ENCODE measurements at places on chromosomes 4 and X.
A peak's percentile ranks its signal among the peaks of the same experiment; 100 is the strongest.

DNA sequence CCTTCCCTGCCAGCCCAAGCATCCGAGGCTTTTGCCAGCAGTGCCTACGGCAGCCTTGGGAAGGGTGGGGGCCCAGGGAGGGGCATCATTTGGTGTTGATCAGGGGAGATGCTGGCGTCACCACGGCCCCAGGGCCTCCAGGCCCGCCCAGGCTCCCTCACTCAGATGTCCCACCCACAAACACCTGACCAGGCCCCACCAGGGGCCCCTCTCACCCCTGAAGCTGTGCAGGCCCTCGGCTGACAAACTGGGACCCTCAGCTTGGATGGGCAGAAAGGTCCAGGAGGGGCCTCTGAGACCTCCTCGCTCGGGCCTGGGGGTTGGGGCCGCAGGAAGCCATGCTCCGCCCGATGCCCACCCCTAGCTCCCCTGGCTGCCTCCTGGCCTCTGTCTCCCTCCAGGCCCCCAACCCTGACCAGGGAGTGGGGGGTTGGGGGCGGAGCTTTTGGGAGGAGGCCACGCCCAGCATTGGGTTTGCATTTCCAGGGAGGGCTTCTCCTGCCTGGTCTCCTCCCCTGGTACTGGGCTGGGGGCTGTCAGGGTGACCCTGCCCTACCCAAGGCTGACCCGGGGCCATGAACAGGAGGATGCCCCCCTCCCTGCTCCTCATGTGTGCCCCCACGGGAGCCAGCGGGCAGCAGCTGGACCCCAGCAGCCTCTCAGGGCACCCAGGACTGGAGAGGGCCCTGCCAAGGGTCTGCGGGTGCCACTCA, 33.4 kb upstream of the SPON2 start:
- peak; percentile 4 for DNase-seq

- no peak for DNase-seq
Measured at GRCh38 chr4:4409416-4410115, 22.7 kb downstream of the NSG1 start.

DNA sequence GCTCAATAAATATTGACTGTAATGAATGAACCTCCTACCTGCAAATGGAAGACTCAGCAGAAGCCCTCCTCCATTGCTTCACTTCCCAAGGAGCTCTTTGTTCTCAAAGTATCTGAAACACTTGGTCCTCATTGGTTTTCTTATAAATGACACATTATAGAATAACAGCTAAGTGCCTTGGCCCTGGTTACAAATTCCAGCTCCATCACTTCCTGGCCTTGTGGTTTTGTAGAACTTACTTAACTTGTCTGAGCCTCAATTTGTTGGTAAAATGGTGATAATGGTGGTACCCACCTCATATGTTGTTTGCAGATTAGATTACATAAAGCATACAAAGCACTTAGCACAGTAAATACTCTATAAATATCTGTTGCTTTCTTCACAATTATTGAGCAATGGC, 25.2 kb upstream of the SMIM20 start:
- no peak for DNase-seq

GRCh38 chrX:148755111-148755510, 254.7 kb downstream of the AFF2 start:
- no peak for DNase-seq

DNA sequence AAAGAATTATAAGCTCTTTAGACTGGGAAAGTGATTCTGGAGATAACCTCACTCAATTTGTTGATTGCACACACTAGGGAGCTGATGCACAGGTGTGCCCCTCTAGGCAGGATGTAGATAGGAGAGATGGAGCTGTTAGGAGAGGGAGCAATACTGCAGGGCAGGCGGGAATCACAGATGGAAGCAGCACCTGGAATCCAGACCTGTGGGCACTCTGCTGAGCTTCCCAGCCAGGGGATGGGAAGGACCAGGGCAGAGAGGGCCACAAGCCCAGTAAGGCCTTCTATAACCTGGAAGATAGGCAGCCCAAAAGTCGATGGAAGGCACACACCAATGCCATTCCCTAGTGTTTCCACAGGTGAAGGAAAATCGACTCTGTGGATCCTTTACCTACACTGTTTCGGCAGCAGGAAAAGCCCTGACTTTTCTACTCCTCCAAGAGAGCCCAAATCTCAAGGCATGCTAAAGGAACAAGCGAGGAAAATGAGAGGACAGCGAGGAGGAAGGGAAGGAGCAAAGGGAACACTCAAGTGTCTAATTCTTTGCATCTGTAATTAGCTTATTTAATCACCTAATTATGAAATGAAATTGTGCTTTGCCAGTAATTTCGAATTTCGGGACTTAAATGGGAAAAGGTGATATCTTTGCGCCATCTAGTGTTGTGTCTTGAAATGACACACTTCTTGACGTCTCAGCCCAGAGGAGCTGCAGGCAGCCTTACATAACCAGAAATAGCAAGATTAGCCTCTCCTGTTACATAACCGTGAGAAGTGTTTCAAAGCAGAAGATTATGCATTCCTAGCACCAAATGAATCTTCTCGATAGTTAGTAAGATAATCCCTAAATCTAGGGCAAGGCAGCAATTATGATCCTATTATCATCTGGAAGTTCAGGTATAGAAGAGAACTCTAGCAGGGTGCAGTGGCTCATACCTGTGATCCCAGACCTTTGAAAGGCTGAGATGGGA, 31.0 kb upstream of the TLR3 start:
- peak; percentile 44 for DNase-seq

DNA sequence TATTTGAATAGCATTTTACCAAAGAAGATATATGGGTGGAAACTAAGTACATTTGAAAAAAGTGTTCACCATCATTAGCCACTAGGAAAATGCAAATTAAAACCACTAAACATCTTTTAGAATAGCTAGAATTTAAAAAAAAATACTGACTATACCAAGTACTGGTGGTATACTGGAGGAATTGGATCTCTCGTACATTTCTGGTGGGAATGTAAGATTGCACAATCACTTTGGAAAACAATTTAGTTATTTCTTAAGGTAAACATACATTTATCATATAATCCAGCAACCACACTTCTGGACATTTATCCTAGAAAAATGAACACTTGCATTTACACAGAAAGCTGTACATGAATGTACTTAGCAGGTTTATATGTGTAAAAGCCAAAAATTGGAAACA, 303.5 kb downstream of the MID1IP1 start:
- DNase-seq = no peak

GRCh38 chr4:15910155-15910940, 28.2 kb downstream of the FGFBP1 start:
- DNase-seq = no peak

DNA sequence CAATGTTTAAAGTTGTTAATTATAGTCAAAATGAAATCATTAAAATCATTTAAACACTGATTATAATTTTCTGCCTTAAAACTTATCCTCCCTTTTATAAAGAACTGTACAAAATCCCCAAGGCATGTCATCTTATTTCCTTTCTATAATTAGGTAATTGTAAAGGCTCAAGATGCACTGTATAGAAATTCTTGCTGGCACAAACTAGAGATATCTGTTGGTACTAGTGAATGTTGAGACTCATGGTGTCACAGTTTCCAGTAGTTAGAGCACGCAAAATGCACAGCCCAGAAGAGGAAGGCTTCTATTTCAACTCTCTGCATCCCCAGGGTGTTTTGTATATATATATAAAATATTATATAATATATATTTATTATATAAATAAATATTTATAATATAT, 22.7 kb upstream of the PLA2G12A start:
- no peak for DNase-seq

DNA sequence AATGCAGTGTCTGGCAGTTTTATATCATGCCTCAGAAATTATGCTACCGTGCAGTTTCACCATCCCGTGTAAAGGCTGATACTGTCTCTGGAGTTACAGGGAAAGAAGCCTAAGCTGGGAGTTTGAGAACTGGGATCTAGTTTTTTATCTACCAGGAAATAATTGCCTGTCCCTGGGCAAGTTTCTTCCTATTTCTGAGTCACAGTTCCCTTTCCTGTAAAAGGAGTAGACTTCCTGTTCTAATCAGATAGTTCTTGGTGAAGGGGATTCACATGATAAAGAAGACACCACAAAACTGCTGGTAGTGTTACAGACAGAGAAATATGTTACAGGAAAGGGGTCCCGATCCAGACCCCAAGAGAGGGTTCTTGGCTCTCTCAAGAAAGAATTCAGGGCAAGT, 17.1 kb downstream of the HERC3 start:
- DNase-seq = no peak

GRCh38 chr4:30103455-30103854, 616.7 kb upstream of the PCDH7 start:
- no peak for DNase-seq

GRCh38 chr4:89598602-89599001, 238.4 kb downstream of the SNCA start:
- DNase-seq = no peak

GRCh38 chr4:184163813-184164212, 53.9 kb downstream of the ENPP6 start:
- peak; percentile 53 for DNase-seq

GRCh38 chr4:15958562-15958961, 4.4 kb downstream of the FGFBP2 start:
- DNase-seq = no peak

- no peak for DNase-seq
Measured at GRCh38 chr4:56703378-56703777, 22.3 kb upstream of the HOPX start.

All from DND-41 (cell line).